Foreskin fibroblast (primary cell): ENCODE measurements at places on chromosomes 11 and 22.
A peak's percentile ranks its signal among the peaks of the same experiment; 100 is the strongest.

GRCh38 chr11:93340223-93340622 is 9.7 kb downstream of the DEUP1 start:
- no peak for DNase-seq

GRCh38 chr11:60971520-60971919 is at the start of gene CD6:
CD6 (plus strand) TSS chr11:60971680; CDS start chr11:60971866, 186 bp downstream.
- DNase-seq = no peak

DNA sequence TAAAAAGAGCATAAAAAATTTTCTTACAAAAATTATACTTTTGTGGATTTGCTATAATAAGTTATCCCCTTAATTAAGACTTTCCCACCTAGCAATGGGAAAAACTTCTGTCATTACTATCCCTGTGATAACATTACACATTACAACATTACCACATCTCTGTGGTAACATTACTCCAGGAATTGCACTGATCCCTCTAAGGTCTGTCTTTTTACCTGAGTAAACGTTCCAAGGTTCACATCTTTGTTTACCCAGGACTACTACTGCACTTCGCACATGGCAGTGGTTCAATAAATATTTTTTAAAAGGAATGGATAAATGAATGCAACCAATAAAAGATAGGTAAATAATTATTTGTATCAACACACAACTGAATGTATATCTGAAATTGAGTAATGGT is 92.4 kb upstream of the NOX4 start:
- DNase-seq = no peak

DNA sequence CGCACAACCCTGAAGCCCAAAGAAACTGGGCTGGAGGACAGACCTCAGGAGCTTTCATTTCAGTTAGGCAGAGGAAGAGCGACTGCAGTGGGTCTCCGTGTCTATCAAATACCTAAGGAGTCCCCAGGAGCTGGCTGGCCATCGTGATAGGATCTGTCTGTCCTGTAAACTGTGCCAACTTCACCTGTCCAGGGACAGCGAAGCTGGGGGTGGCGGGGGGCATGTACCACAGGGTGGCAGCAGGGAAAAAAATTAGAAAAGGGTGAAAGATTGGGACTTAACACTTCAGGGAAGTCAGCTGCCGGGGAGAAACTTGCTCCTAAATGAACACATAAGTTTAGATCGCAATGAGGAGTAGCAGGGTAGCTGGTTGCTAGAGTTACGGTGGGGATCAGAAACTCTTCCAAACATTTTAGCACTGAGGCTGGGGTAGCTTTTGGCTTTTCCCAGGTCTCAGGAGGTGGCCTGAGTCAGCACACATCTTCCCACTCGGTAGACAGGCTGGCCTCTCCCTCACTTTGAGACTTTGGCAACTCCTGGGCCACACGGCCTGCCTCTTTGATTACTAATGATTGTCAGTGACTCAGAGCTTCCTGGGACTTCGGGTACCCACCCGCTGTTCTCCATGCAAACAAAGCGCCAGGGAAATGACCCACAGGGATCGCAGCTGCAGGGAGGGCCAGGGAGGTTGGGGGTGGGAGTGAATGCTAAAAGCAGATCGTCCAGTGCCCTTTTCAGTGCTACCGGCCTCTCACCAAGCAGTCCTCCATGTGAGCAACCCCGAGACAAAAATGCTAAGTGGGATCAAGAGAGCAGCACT is 2.9 kb upstream of the MTFP1 start:
- DNase-seq = peak; percentile 98

DNA sequence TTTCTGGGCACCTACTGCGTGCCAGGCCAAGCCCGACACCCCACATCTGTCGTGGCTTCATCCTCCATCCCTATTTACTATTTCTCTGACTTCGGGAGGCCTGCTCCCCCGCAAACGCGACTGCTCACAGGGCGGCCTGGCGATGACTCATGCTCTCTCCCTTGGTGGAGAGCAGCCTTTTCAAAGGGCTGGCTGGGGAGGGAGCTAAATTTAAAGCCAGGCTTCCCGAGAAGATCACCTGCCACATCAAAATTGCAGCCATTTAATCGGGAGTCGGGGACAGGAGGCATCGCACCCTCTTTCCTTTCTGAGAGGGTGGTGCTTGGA is 24.9 kb upstream of the SHISAL1 start:
- peak; percentile 85 for DNase-seq

DNA sequence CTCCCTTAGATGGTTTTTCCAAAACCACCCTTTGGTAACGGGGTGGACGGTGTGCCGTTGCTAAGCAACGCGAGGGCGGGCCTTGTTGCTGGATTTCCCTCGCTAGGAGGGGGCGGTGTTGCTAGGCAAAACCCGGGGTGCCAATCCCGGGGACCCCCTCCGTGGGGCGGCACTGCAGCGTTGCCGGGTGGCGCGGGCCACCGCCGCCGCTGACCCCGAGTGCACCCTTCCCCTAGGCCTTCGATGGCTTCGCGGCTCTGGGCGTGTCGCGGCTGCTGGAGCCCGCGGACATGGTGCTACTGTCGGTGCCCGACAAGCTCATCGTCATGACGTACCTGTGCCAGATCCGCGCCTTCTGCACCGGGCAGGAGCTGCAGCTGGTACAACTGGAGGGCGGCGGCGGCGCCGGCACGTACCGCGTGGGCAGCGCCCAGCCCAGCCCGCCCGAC is 8.9 kb downstream of the EHBP1L1 start:
- no peak for DNase-seq

DNA sequence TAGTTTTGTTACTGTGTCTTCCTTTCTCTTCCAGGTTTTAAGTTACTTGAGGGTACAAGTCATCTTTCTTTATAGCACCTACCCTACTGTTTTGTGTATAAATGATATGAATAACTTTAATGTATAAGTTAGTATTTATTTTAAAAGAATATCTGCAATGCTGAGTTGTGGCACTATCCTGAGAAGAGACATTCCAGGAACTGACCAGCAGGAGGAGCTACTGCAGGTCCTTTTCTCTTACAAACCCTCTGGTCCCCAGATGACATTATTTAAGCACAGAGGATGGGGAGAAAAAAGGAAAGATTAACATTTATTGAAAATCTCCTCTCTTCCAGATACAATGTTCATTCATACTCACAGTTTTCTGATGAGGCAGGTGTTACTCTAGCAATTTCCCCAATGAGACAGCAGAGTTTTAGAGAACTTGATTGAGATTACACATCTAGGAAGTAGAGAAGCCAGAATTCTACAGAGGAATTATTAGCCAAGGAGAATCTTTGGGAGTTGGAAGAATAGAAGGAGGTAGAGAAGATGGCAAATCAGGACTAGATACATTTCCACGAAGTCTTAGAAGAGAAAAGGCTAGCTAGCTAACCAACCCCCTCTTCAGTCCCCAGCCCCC is 541.2 kb upstream of the API5 start:
- DNase-seq = no peak

- no peak for DNase-seq
These were observed 75.3 kb downstream of the KCNQ1 start for GRCh38 chr11:2519862-2520735.

DNA sequence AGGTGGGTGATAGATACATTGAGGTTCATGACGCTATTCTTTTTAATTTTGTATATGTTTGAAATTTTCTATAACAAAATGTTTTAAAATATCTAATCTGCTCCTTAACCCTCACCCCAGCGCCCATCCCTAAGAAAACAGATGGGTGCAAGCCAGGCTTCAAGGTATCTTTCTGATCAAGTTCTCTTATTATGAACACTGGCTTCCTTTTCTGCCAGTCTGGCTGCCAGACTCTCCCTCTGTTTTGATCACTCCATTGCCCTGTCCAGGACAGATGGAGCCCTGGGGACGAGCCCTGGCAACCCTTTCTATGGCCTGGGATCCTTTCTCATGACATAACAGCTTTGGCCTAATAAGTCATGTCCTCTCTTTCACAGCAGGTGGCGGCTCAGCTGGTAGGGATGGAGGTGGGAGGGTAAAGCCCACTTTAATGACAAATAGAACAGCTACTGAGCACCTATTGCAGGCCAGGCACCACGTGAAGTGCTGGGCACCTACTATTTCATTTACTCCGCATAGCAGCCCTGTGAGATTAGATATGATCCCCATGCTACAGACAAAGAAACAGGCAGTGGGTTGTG is 38.4 kb downstream of the DRD2 start:
- no peak for DNase-seq

DNA sequence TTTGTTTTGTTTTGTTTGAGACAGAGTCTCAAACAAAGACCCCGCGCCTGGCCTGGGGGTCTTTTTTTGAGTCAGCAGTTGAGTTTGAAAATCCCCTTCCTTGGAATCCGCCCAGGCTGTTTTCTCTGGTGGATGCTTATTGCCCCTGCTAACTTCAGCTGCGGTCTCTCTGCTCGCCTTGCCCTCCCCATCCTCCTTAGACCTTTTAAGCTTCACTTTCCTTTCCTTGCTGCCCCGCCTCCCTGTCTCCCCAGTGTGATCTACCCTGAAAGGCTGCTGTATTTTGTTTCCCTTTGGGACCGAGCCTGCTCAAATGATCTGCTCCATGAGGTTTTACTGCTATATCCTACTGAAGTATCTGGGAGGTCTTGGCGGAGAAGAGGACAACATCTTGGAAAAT is 2.5 kb downstream of the USP18 start:
- no peak for DNase-seq

- DNase-seq = no peak
These were observed 54.6 kb upstream of the SLC22A12 start for GRCh38 chr11:64536396-64536941.

- no peak for DNase-seq
These were observed 124.6 kb downstream of the PHF21B start for GRCh38 chr22:44884968-44885805.

DNA sequence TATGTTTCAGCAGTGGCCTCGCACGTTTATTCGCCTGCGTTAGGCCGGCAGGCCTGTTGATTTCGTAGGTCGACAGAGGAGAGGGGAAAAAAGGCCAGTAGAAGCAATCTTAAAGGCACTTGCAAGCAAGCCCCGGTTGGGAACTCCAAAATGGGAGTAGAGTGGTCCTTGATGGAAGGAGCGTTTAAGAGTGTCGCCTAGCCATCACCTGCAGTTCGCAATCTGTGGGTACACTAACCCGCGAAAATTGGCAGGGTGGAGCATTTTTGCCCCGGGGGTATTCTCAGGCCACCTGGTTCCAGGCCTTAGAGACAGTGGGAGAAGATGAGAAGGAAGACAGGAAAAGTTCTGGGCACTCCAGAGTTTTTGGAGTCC is 1.1 kb downstream of the EWSR1 start:
- no peak for DNase-seq

GRCh38 chr11:67054346-67054835 is 2.3 kb upstream of the RHOD start:
- no peak for DNase-seq

- no peak for DNase-seq
These were observed 1635.2 kb downstream of the FAM181B start for GRCh38 chr11:81098471-81098870.

- no peak for DNase-seq
These were observed 60.0 kb downstream of the GLYATL1 start for GRCh38 chr11:58999291-58999680.

DNA sequence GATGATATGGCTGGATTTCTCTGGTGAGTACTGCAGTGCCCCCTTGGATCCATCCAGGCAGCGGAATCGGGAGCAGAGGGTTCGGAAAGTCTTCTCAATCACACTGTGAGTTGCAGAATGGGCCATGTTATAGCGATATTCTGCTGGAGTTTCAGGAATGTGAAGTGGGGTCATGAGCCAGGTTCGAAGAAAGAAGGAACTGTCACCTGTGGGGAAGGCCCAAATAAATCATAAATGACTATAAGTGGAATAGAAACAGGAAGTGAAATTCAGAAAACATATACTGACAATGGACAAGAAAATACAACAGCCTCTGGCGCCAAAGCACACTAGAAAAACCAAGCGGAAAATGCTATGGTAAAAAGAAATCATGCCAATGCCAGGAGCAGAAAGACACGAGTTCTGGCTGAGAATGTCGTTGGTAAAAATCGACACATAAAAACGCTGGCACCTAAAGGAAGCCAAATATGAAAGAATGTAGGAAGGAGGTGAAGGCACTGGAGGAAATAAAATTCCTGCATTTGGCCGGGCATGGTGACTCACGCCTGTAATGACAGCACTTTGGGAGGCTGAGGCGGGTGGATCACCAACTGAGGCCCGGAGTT is 10.0 kb upstream of the AMBRA1 start:
- no peak for DNase-seq

GRCh38 chr11:61480261-61480993 is 28.1 kb upstream of the LRRC10B start:
- DNase-seq = no peak

- no peak for DNase-seq
These were observed 4.7 kb upstream of the OR52I2 start for GRCh38 chr11:4576880-4577279.

DNA sequence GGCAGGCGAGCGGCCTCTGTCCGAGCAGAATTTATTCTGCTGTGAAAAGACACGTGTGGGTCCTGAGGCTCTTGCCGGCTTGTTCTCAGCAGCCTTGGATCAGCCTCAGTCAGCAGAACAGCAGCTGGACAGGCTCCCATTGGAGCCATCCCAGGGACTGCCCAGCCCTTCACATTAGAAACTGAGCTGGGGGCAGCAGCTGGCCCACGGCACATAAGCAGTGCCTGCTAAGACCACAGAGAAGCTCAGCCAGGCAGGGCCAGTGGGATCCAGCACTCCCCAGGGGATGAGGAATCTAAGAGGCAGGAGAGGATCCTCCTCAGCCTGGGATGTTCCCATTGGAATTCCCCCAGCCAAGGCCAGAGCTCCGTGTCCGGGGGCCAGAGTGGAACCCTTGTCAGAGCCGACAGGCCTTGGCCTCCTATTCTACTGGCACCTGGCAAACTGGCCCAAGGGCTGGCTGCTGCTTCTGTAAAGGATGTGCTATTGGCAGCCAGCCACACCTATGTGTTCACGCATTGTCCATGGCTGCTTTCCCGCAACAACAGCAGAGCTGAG is 18.2 kb downstream of the RTN4R start:
- no peak for DNase-seq

DNA sequence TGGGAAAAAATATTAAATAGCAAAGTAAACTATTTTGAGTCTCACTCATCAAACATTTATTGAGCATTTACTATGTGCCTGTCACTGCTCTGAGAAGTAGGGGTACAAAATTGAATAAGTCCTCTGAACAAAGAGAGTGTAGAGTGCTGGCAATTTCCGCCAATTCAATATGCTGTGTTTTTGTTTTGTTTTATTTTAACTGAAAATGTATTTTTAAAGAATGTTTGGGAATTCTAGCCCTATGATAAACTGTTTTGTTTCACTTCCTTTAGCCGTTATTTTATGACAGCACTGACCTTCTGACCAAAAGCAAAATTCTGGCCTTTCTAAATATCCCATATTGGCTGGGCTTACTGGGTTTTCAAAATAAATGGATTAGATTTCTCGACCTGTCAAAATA is 64.7 kb upstream of the LMO2 start:
- no peak for DNase-seq

DNA sequence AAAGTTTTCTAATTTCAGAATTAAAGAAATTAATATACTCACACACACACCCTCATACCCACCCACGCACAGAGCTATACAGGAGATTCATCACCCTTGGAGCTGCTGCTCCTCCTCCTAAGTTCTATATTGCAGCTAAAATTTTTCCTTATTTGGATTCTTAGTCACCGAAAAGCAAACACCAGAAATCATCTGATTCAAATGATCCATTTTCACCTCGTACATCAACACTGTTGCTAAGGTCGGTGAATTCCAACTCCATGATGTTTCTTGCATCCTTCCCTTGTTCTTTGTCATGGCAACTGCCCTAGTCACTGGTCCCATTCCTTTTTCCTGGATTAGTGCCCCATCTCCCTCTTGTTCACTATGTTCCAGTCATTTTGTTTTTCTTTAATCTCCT is 286.2 kb downstream of the GRM5 start:
- DNase-seq = peak; percentile 94
